ENCODE measurements at places on chromosomes 4 and X.

GRCh38 chr4:13703096-13703495 is 75.6 kb upstream of the BOD1L1 start:
- no peak for DNase-seq

DNA sequence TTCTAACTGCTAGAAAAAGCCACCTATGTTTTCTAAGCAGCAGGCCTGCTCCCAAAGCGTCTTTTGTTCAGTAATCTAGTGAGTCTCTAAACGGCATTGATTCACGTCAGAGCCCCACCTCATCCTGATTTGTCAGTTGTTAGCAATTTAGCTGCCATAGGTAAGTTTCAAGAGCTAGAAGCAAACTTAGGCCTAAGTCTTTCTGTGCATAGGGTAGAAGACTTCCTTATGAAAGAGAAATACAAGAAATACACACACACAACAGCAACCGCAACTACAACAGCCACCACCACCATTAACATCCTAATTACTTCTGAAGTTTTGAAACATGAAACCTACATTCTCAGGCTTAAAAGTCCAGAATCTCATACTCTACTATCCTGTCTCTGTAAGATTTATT is 531.1 kb upstream of the SPANXN1 start:
- DNase-seq = no peak

DNA sequence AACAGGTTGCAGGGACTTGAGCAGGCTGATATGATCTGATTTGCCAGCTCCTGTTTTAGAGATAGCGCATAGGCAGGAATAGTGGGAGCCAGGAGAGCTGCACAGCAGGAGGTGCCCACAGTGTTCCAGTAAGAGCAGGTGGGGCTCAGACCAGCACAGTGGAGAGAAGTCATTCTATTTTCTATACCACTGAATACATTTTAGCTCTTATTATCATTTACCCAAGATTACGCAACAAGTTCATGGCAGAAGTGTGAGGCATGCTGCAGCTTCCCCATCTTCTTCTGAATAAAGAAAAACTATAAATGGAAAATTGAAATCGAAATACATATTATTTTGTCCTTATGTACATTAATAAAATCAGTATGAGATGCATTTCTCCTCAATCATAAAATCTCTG is 114.7 kb upstream of the EDNRA start:
- DNase-seq = no peak

GRCh38 chrX:33252306-33252825 is 41.0 kb upstream of the DMD start:
- DNase-seq = no peak

GRCh38 chr4:183765251-183765911 is 106.3 kb downstream of the TRAPPC11 start:
- no peak for DNase-seq

DNA sequence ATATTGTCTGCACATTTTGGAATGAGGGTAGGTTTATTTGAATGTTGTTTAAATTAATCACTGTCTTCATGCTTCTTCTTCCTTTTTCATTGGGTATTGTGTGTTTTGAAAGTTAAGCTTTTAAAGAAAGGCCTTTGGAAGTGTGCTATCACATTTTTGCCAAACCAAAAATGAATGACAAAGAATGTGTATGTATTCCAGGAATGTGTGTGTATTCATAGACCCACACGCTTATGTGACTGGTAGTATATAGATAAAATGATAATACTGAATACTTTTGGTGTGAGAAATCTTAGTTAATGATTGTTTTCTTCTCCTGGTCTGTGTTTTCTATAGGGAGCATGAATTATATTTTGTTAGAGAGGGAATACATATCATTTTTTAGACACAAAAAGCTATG is 404.4 kb downstream of the TLL1 start:
- no peak for DNase-seq

DNA sequence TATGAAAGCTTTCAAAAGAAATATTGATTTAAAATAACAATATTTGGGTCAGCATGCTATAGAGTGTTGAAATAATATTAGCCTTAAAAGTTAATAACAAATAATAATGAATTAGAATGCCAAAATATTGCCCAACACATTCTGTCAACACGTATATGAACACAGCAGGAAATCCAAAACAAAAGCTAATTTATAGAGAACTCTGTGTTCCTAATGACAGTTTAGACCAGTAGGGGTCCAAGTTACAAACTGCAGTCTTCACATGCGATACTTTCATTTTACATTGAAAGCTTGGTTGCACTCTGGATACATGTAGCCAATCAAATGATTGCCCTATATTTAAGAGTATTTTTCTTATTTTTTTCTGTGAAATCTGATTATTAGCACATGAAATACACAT is 274.4 kb downstream of the DCTD start:
- DNase-seq = no peak
